IMR-90 (cell line): ENCODE measurements at places on chromosomes 2 and 18.

DNA sequence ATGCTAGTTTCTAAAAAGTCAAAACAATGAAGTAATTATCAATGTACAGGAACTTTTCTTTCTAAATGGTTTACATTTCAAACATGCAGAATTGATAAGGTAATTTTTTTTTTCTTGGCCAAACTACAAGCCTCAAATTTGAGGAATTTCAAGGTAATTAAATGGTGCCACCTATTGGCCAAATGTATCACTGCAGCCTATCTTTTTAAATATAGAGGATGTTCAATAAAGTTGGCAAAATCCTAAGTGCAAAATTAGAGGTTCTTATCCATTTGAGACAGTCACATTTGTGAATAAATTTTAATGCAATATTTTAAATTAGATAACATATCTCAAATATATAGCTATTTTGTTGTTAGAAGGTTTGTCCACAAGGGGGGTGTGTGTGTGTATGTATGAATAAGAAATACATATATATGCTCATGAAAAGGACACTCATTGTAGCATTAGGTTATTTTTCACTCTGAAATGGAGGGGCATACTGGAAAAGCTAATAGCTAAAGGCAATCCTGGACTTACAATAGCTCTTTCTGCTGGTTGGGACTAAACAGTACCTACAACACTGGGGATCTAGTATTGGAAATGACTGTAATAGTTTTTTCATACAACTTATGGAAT is 26.2 kb downstream of the MMADHC start:
- DNase-seq: peak; percentile 30
- H3K4me1 ChIP-seq: no peaks in the 10 kb centered on the region
- H3K27me3 ChIP-seq: no peaks in the 10 kb centered on the region
- H3K27ac ChIP-seq: no peak overlapping the region
- no peaks in the 10 kb centered on the region for H3K36me3 ChIP-seq
- H3K4me3 ChIP-seq: no peak overlapping the region

DNA sequence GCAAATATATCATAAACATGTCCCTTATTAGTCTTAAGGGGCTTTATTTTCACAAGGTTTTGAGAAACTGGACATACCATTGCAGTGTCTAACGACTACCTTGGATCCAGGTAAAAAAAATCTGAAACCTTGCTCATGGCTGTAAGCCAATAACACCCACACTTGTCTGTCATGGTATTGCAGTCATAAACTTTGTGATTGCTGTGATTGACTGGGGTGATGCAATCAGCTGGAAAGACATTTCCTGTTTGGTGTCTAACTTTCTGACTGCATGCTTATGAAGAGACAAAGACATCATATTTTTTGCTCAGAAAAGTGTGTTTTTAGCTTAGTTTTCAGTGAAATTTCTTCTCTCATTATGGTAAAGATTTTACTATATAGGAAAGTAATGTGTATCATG is 635.0 kb downstream of the TSN start:
- no peaks in the 10 kb centered on the region for H3K4me1 ChIP-seq
- DNase-seq: no peak
- H3K27ac ChIP-seq: no peak overlapping the region
- no peaks in the 10 kb centered on the region for H3K36me3 ChIP-seq

GRCh38 chr18:78974115-78974761 is 5.4 kb upstream of the SALL3 start:
- peaks cover 51% of the 10 kb centered on the region for H3K27me3 ChIP-seq
- H3K4me3 ChIP-seq: no peak overlapping the region
- H3K36me3 ChIP-seq: no peaks in the 10 kb centered on the region

DNA sequence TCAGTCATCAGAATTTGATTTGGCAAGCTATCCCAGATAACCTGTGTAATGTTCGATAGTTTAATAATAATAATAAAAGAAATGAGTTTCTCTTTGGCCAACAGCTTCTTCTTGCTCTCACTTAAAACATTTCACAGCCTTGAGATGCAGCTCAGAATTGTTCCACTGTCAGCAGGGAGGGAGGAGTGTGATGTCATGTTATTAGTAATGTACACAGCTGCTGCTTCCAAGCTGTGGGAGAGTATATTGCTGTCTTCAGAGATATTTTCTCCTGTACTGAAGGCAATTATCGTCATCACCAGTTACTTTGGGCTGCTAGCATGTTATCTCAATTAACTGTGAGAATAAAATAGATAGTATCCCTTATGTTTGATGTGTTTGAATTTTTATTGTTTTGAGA is 146.9 kb upstream of the MAP3K20 start:
- no peak overlapping the region for H3K4me3 ChIP-seq
- H3K27me3 ChIP-seq: no peaks in the 10 kb centered on the region
- H3K36me3 ChIP-seq: no peaks in the 10 kb centered on the region
- H3K4me1 ChIP-seq: peaks cover 7% of the 10 kb centered on the region
- DNase-seq: peak; percentile 92

GRCh38 chr2:2919026-2919425 is 458.6 kb downstream of the EIPR1 start:
- no peak overlapping the region for H3K27ac ChIP-seq
- H3K4me1 ChIP-seq: no peaks in the 10 kb centered on the region
- no peaks in the 10 kb centered on the region for H3K36me3 ChIP-seq
- H3K4me3 ChIP-seq: no peak overlapping the region
- H3K27me3 ChIP-seq: no peaks in the 10 kb centered on the region
